ENCODE measurements at places on chromosomes 7 and 10. TPM values are rescaled to one million over a fixed set of nuclear protein-coding genes. Genes with fewer than 3 reads are reported as not detected.

DNA sequence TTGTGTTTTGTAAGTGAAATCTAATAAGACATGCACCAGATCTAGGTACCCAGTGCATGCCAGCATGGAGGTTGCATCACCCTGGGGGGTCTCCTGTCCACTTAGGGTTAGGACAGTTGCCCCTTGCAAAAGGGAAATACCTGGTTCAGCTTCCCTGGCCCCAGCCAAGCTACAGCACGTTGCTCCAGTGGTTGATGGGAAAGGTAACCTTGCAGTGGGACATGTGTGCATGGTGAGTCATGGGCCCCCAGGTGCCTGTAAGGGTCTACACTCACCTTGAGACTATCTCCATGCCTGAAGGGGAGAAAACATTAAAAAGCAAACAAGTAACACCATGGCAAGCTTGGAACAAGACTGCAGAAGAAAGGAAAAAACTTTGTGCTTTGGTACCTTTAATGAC is 143.9 kb downstream of the LSM5 start:
- H3K4me1 ChIP-seq = no peaks in the 10 kb centered on the region
- no peak for DNase-seq
- no peaks in the 10 kb centered on the region for H3K27me3 ChIP-seq

- no peak overlapping the region for H3K27ac ChIP-seq
- H3K4me1 ChIP-seq = no peaks in the 10 kb centered on the region
- DNase-seq = no peak
- H3K27me3 ChIP-seq = no peaks in the 10 kb centered on the region
- H3K36me3 ChIP-seq = no peaks in the 10 kb centered on the region
- H3K4me3 ChIP-seq = no peak overlapping the region
Measured at GRCh38 chr10:35185260-35186034, 58.8 kb downstream of the CREM start.

- no peak for DNase-seq
- H3K27me3 ChIP-seq = no peaks in the 10 kb centered on the region
- H3K27ac ChIP-seq = no peak within 1 kb of the TSS
- H3K36me3 ChIP-seq = no peaks in the 10 kb centered on the region
- H3K4me3 ChIP-seq = no peak within 1 kb of the TSS
Measured at GRCh38 chr10:23191764-23192711, at the start of gene PTF1A. PTF1A (plus strand) TSS chr10:23192312; CDS start chr10:23192531, 219 bp downstream.

Gene NME8
- total RNA-seq = not detected
